K562 (cell line): ENCODE measurements at places on chromosomes 1 and 21. TPM values are rescaled to one million over a fixed set of nuclear protein-coding genes. Genes with fewer than 3 reads are reported as not detected.

Gene S100A16
- total RNA-seq, result 3.2 and 4.3 TPM in 2 replicates

Gene C1orf167
- 0.82 and 1.2 TPM in 2 replicates for total RNA-seq

Gene STYXL2
- not detected in 2 replicates for total RNA-seq

Gene HFM1
- total RNA-seq, result 2.9 and 3.3 TPM in 2 replicates

Gene MED8
- 57.7 and 60.7 TPM in 2 replicates for total RNA-seq

Gene MROH9
- not detected in 2 replicates for total RNA-seq

Gene PAX7
- total RNA-seq, result not detected in 2 replicates

- no peaks in the 10 kb centered on the region for H3K27me3 ChIP-seq
- no peak for DNase-seq
- no peaks in the 10 kb centered on the region; the same call in 1 of the 2 replicates for H3K4me1 ChIP-seq
- H3K36me3 ChIP-seq, result no peaks in the 10 kb centered on the region
- H3K4me3 ChIP-seq, result no peak overlapping the region
- H3K27ac ChIP-seq, result no peak overlapping the region; the same call in 2 of the 3 replicates
Observed at GRCh38 chr1:109845658-109846057, 65.0 kb upstream of the CSF1 start.

- no peak overlapping the region for H3K4me3 ChIP-seq
- H3K36me3 ChIP-seq, result no peaks in the 10 kb centered on the region
- no peak overlapping the region for H3K27ac ChIP-seq
- no peaks in the 10 kb centered on the region for H3K27me3 ChIP-seq
- H3K4me1 ChIP-seq, result no peaks in the 10 kb centered on the region
- DNase-seq, result no peak
Observed at GRCh38 chr1:159181328-159182024, 10.1 kb downstream of the CADM3 start.

- H3K4me1 ChIP-seq, result peaks cover 8% of the 10 kb centered on the region
- H3K36me3 ChIP-seq, result peaks cover 21% of the 10 kb centered on the region
- H3K27me3 ChIP-seq, result no peaks in the 10 kb centered on the region
- no peak overlapping the region for H3K4me3 ChIP-seq
- DNase-seq, result no peak
Observed at GRCh38 chr1:230212405-230212936, 145.4 kb downstream of the GALNT2 start.

DNA sequence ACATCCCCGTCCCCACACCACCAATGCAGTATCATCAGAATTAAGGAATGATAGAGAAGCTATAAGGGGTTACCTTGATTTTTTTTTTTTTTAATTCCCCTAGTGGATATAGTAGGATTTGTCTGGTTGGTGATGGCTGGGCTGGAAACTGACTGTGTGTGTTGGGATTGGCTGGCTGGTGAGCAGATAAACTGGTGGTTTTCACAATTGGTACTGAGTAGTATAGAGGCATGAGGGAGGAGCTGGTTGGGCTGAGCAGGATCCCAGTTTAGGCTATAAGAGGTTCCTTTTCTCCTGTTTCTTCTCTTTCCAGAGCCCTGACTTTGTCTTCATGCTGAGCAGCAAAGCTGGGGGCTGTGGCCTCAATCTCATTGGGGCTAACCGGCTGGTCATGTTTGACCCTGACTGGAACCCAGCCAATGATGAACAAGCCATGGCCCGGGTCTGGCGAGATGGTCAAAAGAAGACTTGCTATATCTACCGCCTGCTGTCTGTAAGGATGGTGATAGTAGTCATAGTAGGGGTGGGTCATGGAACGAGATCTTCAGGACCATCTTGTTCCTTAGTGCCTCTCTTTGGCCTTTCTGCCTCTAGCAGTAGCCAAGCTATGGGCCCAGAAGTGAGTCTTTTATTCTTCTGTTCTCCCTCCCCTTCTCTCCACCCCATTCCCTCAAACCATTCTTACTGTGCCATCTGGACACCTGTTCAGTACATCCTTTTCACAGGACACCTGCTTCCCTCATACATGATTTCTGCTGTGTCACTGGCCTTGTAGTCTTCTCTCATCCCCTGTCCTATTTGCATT is 26.9 kb downstream of the RAD54L start:
- peak; percentile 52 for DNase-seq
- peaks cover 97% of the 10 kb centered on the region for H3K36me3 ChIP-seq
- H3K4me3 ChIP-seq, result no peak overlapping the region

GRCh38 chr1:36223381-36223995 is 755 bp upstream of the THRAP3 start:
- DNase-seq, result peak; percentile 45
- H3K36me3 ChIP-seq, result peaks cover 27% of the 10 kb centered on the region; the same call in 2 of the 3 replicates
- H3K4me3 ChIP-seq, result peak overlapping the region; percentile 48
- H3K27me3 ChIP-seq, result no peaks in the 10 kb centered on the region
- H3K4me1 ChIP-seq, result peaks cover 14% of the 10 kb centered on the region
- peak overlapping the region; percentile 93 for H3K27ac ChIP-seq

DNA sequence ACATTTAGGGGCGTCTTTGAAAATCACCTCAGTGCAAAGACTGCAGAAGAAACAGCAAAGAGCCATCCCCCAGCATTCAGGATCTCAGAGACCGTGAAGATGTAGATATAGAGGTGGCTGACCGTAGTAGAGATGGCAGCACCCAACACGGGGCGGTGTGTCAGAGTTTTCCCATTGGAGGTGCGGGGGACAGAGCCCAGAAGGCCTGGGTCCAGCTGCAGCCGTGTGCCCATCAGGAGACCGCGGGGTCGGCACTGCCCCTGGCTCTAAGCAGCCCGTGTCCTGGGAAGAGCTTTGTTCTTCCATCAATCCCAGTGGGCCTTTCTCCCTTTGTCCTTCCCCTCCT is 1.1 kb downstream of the GABRD start:
- H3K4me3 ChIP-seq, result no peak overlapping the region
- no peak overlapping the region for H3K27ac ChIP-seq
- no peaks in the 10 kb centered on the region for H3K36me3 ChIP-seq
- no peaks in the 10 kb centered on the region for H3K4me1 ChIP-seq
- no peak for DNase-seq

- H3K27ac ChIP-seq, result no peak overlapping the region
- H3K36me3 ChIP-seq, result no peaks in the 10 kb centered on the region
- peaks cover 68% of the 10 kb centered on the region for H3K27me3 ChIP-seq
- no peaks in the 10 kb centered on the region for H3K4me1 ChIP-seq
- H3K4me3 ChIP-seq, result no peak overlapping the region
- DNase-seq, result no peak
Observed at GRCh38 chr1:15088281-15088971, 65.1 kb upstream of the TMEM51 start.

DNA sequence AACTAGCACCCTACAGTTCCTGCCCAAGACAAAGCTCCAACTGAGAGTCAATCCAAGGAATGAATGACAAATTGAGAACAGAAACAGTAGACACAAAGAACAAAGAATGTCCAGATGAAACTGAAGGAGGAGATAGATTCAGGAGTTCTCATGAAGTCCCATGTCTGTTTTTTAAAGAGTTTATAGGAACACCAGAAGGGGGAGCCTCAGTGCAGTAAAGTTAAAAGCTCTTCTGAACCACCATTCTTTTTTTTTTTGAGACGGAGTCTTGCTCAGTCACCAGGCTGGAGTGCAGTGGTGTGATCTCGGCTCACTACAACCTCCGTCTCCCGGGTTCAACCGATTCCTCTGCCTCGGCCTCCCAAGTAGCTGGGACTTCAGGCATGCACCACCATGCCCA is 323.6 kb downstream of the MRPL39 start:
- no peak overlapping the region for H3K4me3 ChIP-seq
- no peak overlapping the region for H3K27ac ChIP-seq
- no peak for DNase-seq
- no peaks in the 10 kb centered on the region for H3K27me3 ChIP-seq

DNA sequence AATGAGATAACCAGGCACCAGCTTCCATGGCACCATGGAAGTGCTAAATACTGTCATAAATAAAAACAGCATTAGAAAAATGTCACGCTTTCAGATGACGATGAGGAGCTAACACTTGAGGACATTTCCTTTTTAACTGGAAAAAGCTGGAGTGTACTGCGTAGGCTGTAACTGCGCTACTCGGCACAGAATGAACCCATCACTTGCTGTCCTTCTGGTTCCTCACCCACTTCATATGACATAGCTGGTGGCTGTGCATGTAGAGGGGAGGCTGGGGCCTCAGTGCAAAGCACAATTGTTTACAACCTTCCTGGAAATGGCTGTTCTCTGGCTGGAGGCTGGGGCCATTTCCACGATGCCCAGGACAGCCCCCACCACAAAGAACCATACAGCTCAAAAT is 55.7 kb downstream of the NTPCR start:
- peaks cover 24% of the 10 kb centered on the region for H3K27me3 ChIP-seq
- no peak overlapping the region for H3K27ac ChIP-seq
- H3K4me3 ChIP-seq, result no peak overlapping the region

GRCh38 chr1:233614173-233614742 is 352 bp downstream of the KCNK1 start:
- H3K4me3 ChIP-seq, result peak overlapping the region; percentile 58
- H3K27ac ChIP-seq, result peak overlapping the region; percentile 69
- peaks cover 32% of the 10 kb centered on the region for H3K4me1 ChIP-seq
- no peaks in the 10 kb centered on the region for H3K27me3 ChIP-seq
